ENCODE measurements at places on chromosomes 7 and 10. TPM values are rescaled to one million over a fixed set of nuclear protein-coding genes. Genes with fewer than 3 reads are reported as not detected.

DNA sequence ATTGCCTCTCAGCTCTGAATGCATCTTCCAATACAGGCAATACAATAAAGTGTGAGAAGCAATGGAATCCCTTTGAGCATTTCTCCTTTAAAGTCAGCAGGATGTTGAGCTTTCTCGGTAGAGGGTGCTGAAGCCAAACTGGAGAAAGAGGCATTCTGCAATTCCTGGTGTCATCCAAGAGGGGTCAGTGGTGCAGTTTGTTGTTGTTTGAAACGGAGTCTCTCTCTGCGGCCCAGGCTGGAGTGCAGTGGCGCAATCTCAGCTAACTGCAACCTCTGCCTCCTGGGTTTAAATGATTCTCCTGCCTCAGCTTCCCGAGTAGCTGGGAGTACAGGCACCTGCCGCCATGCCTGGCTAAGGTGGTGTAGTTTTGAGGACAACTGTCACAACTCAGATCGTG, 486.5 kb downstream of the CALN1 start:
- peak; percentile 62 for DNase-seq

DNA sequence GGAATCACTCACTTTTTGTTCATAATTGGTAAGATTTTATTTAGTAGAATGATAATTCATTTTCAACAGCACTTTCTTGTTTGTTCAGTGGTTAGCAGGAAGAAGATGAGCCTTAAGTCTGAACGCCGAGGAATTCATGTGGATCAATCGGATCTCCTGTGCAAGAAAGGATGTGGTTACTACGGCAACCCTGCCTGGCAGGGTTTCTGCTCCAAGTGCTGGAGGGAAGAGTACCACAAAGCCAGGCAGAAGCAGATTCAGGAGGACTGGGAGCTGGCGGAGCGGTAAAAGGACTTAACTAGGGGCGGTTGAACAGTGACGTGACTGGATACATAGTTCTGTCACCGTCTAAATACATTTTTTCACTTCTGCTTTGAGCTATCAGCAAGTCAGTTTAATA, 31.3 kb downstream of the RABGEF1 start:
- DNase-seq: peak; percentile 69

DNA sequence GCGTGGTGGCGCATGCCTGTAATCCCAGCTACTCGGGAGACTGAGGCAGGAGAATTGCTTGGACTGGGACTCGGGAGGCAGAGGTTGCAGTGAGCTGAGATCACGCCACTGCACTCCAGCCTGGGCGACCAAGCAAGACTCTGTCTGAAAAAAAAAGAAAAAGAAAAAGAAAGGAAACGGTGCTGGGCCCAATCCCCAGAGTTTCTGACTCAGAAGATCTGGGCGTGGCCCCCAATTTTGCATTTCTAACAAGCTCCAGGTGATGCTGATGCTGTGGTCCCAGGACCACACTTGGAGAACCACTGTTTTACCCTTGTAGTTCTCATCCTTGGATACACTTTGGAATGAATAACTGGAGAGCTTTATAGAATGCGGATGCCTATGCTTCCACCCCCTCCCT, 79.0 kb downstream of the C10orf105 start:
- DNase-seq: no peak

- no peak for DNase-seq
Measured at GRCh38 chr10:77874872-77875271, 51.7 kb downstream of the DLG5 start.

GRCh38 chr7:133480868-133481267, 228.0 kb downstream of the EXOC4 start:
- DNase-seq: no peak

- DNase-seq: no peak
Measured at GRCh38 chr7:8282162-8282561, 20.2 kb upstream of the ICA1 start.

- DNase-seq: no peak
Measured at GRCh38 chr7:112986256-112987031, 100.2 kb downstream of the GPR85 start.

DNA sequence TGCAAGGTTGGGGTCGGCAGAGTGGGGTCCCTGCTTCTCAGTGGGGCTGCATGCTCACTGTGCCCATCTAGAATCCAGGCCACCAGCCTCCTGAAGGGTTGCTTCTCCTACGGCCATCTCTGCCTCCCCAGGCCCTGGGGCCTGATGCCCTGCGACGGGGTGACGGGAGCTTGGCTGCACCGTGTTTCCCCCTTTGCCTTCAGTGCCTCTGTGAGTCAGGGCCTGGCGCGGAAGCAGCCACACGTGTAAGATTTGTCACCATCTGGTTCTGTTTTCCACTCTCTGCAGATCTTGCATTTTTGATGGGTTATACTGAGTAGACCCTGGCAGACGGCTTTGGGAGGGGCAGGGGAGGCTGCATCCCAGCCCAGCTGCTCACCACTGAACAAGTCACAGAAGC, 7.2 kb downstream of the ADAMTS14 start:
- no peak for DNase-seq

- no peak for DNase-seq
Measured at GRCh38 chr10:5723692-5724091, 39.1 kb downstream of the TASOR2 start.

The EPO gene
- 0.58 TPM for total RNA-seq

The HOXA6 gene
- total RNA-seq: not detected
